ENCODE measurements at places on chromosomes 16 and 17.

DNA sequence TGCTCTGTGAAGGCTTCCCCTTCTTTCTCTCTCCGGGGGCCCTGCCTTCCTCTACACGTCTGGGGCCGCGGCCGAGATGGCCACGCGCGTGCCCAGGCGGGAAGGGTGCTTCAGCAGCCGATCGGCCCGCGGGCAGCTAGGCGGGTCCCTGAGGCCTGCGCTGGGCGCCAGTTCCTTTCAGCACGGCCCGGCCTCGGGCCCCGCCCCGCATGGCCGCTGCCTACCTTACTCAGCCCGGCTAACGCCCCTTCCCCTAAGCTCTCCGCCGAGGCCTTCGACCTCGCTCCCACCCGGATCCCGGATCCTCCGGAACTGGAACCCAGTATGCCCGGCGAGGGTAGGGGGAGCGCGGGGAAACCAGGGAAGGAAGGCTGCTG lies 335 bp downstream of the TMEM11 start:
- DNase-seq: no peak

GRCh38 chr16:66459878-66460277 lies 32.8 kb downstream of the BEAN1 start:
- no peak for DNase-seq

GRCh38 chr17:2064980-2065785 lies 10.3 kb downstream of the HIC1 start:
- no peak for DNase-seq

GRCh38 chr16:14559809-14560241 lies 70.2 kb downstream of the PARN start:
- no peak for DNase-seq

DNA sequence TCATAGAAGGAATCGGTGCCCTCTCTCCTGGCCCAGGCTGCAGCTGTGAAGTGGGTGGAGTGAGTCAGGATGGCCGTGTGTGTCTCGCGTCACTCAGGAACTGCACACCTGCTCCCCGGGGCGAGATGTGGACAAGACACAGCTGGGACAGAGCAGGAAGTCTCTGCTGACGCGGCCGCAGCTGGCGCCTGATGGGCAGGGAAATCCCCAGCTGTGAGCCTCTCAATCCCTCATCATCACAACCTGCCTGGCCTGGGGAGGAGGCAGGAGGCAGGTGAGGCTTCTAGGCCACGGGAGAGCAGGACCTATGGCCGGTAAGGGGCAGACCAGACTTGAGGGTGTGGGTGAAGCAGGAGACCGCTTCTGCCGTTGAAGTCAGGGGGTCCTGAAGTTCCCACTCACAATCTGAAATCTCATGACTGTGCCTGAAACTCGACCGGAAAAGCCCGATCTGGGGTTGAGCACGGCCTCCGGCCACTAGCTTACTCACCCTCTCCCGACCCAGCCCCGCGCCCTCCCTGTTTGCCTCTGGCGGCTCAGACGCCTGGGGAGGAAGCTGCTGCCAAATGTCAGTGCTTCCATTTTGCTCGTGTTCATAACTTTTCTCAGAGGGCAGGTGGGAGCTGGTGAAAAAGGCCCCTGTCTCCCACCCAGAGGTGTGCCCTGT lies 1.1 kb upstream of the TRPV3 start:
- DNase-seq: peak; percentile 63

Measured in breast epithelium (tissue), 4 donors.